ENCODE measurements at places on chromosomes 16 and 17.

GRCh38 chr16:15606518-15607220 is 36.3 kb downstream of the MARF1 start:
- no peak for DNase-seq

DNA sequence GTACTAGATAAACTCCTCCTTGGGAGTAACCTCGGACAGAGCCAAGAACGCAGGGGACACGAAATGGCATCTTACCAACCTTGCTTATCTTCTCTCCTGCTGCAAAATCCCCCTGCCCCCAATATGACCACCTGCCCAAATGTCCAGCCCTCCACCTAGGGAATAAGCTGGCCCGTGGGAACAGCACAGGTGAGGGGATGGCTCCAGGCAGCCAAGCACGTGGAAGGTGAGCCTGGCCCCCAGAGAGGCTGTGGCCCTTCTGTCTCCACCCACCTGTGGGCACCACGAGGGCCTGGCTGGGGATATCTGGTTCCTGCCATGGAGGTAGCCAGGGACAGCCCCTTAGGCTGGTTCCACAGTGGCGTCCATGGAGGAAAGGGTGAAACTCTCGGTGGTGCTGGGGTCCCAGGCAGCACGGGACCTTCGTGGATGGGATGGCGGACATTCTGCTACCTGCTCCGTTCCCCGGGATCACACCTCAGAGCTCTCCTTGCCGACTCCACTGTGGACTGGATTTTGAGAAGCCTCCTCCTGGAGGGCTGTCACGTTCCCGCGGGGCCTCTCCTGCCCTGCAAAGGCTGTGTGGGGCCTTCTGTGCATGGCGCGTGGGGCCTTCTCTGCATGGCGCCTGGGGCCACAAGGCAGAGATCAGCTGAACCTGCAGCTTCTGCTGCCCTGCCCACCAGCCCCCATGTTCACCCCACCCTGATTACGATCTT is 388.5 kb upstream of the TNRC6C start:
- DNase-seq, result no peak

GRCh38 chr16:19366391-19366790 is 51.3 kb upstream of the TMC5 start:
- no peak for DNase-seq

GRCh38 chr17:40460968-40461731 is 17.9 kb downstream of the IGFBP4 start:
- DNase-seq, result no peak

- no peak for DNase-seq
These were observed 73.7 kb upstream of the CHMP6 start for GRCh38 chr17:80917716-80918560.

GRCh38 chr17:2800367-2800766 is 4.1 kb downstream of the RAP1GAP2 start:
- DNase-seq, result no peak

GRCh38 chr17:77834170-77835115 is 124.1 kb upstream of the TNRC6C start:
- peak; percentile 22 for DNase-seq

GRCh38 chr16:56610017-56610608 is 1.7 kb downstream of the MT2A start:
- DNase-seq, result peak; percentile 78

GRCh38 chr16:87303431-87303930 is 13.7 kb downstream of the C16orf95 start:
- peak; percentile 50 for DNase-seq

- DNase-seq, result no peak
These were observed 51.4 kb downstream of the HS3ST3A1 start for GRCh38 chr17:13550291-13550690.

- no peak for DNase-seq
These were observed 26.7 kb downstream of the CDK5RAP3 start for GRCh38 chr17:47997586-47997985.

DNA sequence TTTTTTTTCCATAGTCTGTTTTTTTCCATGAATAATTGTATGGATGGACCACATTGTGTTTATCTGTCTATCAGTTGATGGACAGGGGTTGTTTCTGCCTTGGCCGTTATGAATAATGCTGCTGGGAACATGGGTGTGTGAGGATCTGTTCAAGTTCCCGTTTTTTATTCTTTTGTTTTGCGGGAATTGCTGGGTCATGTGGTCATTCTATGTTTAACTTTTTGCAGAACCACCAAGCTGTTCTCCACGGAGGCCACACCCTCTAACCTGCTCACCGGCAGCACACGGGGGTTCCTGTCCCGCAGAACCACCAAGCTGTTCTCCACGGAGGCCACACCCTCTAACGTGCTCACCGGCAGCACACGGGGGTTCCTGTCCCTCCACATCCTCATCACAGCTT is 5.9 kb upstream of the MSLN start:
- DNase-seq, result no peak

DNA sequence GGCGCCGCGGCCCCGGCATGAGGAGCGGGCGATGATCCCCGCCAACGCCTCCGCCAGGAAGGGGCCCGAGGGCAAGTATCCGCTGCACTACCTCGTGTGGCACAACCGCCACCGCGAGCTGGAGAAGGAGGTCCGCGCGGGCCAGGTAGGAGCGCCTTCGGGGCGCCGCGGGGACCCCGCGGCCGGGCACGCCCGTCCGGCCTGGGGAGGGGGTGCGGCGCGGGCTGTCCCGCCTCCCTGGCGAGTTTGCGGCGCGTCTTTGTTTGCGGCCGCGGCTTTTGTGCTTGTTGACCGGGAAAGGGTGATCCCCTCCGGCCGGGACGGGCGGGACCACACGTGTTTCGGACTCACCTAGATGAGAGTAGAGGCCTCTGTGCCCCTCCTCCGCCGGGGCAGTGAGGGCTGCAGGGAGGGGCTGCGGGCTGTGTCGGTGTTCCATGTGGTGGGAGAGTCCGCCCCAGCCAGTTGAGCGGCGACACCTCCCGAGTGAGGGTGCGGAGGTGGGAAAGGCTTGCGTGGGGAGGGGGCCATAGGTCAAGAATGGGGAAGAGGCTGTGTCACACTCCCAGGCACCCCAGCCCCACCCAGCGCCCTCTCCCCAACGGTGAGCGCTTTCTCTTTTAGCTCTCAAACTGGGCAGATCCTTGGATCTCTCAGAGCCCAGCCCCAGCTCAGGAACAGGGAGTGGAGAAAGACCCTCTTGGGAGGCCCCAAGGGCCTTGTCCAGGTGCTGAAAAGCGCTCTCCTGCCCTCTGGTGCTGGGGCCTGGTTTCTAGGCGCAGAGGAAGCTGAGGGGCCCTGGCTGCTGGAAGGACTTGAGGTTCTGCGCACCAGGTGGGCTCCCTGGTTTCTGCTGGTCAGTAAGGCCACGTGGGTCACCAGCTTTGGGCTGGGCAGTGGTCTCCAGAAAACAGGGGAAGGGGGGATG is 923 bp downstream of the ANKRD13B start:
- DNase-seq, result no peak

DNA sequence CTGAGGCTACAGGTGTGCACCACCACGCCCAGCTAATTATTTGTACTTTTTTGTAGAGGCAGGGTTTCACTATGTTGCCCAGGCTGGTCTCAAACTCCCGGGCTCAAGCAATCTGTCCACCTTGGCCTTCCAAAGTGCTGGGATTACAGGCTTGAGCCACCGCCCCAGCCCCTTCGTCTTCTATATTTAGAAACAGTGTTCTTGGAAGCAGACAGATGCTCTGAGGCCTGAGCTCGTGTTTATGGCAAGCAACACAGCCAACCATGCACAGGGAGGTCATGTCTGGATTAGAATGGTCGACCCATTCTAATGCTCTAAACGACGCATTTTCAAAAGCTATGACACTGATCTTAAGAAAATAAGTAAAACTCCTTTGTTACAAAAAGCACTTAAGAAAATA is 16.6 kb downstream of the TMEM204 start:
- DNase-seq, result no peak

DNA sequence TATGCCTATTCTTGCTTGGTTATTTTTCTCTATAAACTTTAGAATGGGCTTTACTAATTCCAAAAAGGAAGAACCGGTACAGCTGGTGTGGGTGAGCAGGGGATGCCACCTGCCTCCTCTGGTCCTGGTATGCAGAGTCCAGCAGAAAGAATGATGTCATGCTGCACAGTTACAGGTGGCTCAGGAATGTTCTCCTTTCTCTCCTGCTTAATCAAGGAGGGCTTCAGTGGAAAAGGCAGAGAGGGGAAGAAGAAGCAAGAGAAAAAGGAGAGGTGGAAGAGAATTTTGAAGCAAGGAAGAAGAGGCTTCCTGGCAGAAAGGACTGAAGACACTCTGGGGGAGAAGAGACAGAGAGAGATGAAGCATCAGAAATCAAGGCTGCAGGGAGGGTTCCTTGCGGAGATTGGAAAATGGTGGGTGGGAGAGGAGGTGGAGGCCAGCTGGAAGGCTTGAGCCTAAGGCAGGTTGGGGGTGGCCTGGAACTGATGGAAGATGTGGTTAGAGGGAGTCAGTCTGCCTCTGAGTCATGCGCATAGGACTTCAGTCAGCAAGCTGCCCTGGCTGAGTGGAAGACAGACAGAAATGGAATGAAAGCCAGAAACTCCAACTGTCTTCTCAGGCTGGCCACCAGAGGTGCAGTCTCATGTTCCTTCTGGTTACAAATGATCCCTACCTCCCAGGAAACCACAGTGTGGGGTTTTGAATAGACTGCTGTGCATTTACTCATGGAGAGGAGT is 64.6 kb upstream of the CRHR1 start:
- DNase-seq, result peak; percentile 54

DNA sequence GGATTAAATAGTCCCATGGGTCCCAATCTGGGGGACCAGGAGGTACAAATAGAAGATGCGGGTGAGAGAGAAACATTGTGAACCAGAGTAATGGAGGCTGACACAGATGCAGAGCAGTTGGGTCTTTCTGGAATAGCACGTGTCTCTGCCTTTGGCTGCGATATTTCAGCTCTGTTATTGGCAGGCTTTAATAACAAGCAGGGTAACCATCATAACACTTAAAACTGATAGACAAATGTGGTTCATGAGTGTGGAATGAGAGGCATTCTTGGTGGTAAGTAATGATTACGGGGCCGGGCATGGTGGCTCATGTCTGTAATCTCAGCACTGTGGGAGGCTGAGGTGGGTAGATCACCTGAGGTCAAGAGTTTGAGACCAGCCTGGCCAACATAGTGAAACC is 110.3 kb downstream of the SNX29 start:
- no peak for DNase-seq

DNA sequence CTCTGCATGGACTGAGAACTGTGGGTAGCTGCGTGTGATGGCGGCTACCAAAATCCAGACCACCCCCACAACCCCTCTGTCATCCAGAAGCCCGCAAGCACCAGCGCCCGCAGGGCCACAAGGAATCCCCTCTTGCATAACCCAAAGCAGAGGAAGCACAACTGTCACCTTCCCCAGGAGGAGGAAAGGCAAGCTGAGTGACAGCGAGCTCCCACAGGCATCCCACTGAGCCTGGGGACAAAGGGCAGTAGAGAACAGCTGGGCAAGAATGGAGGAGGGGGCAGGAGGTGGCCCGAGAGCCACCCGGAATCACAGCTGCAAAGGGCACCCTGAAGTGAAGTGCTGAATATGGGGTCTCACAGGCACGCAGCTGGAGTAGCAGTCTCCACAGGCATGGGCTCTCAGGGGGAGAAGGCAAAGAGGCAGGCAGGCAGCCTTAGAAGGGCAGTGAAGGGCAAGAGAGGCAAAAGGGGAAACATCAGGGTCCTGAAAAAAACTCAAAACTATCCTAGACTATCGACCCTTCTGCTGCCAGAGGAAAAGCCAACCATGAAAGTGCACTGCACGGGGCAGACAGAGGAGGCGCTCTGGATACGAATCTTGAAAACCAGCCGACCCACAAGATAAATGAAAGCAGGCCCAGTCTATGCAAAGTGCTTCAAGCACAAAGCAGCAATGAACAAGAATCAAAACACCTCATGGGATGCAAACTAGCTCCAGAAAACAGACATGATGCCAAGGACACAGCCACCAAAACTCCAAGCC is 17.1 kb downstream of the USP36 start:
- no peak for DNase-seq

DNA sequence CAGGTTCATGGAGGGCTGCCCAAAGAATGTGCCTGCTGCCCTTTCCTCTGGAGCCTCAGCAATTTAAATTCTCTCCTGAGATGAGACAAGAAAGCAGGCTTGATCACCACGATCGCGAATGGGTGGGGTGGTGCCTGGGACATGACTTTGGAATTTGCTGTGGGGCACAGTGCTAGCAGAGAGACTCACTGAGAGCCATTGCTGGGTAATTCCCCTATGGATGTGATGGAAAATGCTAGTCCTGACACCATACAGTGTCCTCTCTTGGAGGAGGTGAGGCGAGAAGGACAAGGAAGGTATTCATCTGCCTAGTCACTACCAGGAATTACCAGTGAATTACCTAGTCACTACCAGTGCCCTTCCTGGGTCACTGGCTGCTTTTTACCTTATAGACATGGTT is 15.5 kb downstream of the FAM20A start:
- DNase-seq, result no peak

- DNase-seq, result no peak
These were observed 5.9 kb downstream of the PROCA1 start for GRCh38 chr17:28705728-28706334.
